NCI-H1436 treated with DMSO at 0.1 percent for 48 hours (cell line): ENCODE measurements at places on chromosomes 6 and 20.

GRCh38 chr6:158408552-158409130 lies 96.4 kb downstream of the TULP4 start:
- DNase-seq = no peak

DNA sequence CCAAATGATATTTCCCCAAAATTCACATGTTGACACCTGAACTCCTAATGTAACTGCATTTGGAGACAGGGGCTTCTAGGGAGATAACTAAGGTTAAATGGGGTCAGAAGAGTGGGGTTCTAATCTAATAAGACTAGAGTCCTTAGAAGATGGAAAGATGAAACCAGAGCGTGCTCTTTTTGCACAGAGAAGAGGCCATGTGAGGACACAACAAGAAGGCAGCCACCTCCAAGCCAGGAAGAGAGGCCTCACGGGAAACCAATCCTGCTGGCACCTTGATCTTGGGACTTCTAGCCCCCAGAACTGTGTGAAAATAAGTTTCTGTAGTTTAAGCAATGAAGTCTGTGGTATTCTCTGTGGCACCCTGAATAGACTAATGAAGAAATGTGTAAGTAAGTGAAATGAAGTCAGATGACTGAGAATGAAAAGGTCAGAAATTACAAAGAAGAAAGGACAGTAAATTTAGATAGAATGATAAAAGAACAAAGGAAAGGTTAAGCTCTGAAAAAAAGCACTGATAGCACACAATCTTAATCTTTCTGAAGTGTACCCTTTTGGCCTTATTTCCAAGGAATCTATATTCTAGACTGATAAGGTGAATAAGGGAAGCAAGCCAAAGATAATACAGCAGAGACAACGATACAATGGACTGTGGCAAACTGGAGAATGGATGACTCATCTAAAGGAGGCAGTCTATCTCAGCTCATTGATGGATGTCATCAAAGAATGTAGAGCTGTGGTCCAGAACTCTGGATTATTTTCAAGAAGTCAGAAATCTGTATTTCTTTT lies 110.4 kb downstream of the MYB start:
- no peak for DNase-seq

GRCh38 chr20:32534661-32535240 lies 50.4 kb downstream of the NOL4L start:
- DNase-seq = no peak

- no peak for DNase-seq
Measured at GRCh38 chr6:40244699-40245098, 310.4 kb upstream of the MOCS1 start.

GRCh38 chr6:13872681-13873080 lies 52.1 kb upstream of the RNF182 start:
- no peak for DNase-seq

- DNase-seq = no peak
Measured at GRCh38 chr20:49579874-49580812, 12.2 kb upstream of the PTGIS start.

DNA sequence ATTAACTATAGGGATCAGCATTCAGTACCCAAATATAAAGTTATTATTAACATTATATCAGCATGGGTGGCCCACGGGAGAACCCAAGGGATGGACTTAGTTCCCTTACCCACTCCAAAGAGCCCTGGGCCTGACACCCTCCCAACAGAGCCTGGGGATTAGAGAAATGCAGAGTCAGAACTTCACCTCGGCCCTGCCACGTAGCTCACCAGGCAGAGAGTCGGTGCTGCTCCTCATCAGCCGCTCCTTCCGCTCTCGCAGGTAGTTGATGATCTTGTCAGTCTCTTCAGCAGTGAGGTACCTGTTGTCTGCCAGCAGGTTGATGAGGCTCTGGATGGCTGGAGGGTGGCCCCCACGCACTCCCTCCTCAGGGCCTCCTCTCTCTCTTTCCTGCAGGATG lies 26.6 kb downstream of the NCOA5 start:
- DNase-seq = no peak

GRCh38 chr6:127348028-127348661 lies 4.7 kb upstream of the ECHDC1 start:
- no peak for DNase-seq

DNA sequence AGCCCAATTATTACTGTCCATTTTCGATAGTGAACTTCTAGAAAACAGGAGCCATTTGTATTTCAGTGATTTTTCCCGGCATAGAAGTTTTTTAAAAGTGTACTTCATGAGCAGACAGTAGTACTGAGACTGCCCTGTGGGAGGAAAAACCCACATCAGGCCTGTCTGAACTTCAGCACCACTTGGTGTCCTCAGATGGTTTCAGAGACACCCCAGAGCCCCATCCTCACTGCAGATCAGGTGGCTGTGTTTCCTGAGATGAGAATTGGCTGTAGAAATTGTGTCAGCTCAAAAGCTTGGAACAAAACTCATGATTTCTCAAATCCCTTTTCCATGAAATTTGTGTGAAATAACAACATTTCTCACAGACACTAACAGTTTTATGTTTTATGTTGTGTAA lies 110.0 kb upstream of the RIN2 start:
- no peak for DNase-seq

- no peak for DNase-seq
Measured at GRCh38 chr6:79263359-79263758, 28.9 kb upstream of the HMGN3 start.

DNA sequence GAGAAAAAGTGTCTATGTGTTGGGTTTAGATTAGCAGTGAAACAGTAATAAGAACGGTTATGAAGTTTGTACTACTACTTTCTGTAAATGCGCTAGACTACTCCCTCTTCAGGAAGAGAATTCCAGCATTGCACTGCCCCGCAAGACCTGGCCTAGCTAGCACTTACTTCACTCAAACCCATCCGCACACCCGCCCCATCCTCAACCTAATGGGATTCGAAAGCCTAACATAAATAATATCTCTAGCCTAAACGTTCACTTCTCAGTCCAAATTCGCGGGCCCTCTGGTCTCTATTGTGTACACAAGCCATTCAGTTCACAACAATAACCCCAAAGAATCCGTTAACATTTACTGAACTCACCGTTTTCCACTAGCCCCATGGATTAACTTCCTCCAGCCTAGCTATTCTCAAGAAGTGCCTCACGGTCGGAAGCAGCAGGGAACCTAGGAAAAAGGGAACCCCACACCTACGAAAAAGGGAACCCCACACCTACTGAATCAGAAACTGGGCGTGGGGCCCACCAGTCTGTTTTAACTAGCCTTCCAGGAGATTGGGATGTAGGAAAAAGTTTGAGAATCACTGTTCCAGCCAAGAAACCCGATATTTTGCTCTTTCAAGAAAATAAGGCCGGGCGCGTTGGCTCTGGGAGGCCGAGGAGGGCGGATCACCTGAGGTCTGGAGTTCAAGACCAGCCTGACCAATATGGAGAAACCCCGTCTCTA lies 45.4 kb upstream of the BTN3A2 start:
- DNase-seq = no peak

- DNase-seq = no peak
Measured at GRCh38 chr20:62955519-62956386, 3.2 kb downstream of the SLC17A9 start.

DNA sequence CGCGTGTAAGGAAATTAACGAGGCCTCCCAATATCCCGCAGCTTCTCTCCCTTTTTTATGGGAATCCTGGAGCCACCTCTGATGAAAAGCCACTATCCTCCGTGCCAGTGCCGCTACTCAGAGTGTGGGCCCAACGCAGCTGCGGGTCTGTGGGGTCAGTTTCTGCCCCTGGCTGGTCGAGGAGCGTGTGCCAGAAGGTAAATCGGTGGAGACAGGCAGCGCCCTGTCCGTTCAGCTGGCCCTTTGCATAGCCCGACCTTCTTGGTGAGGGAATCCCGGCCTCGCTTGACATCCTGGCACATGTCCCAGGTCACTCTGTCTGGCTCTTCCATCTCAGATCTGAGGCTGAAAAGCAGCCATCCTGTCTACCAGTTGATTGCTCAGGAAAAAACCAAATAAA lies 4.6 kb downstream of the THBS2 start:
- DNase-seq = no peak

GRCh38 chr20:1528811-1529210 lies 28.7 kb downstream of the SIRPD start:
- DNase-seq = no peak

- no peak for DNase-seq
Measured at GRCh38 chr6:20929283-20929682, 395.0 kb downstream of the CDKAL1 start.

- DNase-seq = no peak
Measured at GRCh38 chr20:24277196-24277595, 192.2 kb upstream of the SYNDIG1 start.

DNA sequence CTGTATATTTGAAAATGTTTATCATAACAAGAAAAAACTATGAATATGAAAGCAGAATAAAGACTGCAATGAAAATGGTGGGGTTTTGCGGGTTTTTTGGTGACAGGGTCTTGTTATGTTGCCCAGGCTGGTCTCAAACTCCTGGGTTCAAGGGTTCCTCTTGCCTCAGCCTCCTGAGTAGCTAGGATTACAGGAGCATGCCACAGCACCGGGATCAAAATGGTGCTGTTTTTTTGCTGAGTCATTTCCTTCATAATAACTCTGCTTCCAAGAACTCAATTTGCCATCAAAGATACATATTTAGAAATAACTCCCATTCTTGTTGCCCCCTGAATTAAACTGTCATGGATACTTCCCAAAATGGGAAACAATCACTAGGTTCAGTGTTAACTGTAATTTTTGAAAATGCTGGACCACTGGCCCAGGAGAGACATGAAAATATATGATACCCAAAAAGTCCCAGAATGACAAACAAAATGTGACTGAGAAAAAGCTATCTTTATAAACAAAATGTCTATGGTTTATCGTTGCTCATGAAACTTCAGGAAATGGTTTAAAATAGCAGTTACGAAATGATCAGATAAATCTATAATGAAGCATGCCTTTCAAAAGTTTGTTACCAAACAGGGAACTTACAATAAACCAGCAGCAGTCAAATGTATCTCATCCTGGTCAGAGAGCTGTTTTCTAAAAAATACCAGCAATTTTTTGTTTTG lies 32.2 kb downstream of the ILRUN start:
- no peak for DNase-seq

DNA sequence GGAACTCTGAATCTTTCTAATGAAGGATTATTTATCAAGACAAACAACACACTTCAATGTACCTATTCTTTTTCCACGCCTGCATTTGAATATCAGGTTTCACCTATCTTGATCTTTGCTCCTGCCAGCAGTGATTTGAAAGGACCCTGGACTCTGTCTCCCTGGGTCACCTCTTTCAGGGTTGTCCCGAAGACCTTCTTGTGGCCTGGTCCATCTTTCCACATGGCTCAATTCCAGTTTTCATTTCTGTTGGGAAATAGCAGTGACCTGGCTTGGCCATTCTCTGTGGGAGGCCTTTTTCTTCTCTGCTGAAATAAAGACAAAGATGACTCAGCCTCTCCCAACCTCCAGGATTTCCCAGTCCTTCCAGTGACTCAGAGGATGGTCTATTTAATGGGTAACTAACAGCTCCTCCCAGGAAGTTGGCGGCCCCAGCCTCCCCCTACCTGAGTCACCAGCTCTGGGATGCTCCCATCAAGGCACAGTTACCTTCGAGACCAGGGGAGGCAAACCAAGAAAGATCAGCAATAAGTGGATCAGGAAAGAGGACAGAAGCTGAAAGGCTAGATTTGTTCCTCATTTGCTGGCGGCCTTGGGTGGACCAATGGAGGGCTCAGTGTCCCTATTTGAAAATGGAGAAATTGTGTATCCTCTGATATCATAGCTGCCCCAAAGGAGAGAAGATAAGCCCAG lies 120.2 kb upstream of the RNF24 start:
- no peak for DNase-seq

- no peak for DNase-seq
Measured at GRCh38 chr20:13113731-13114130, 105.0 kb downstream of the SPTLC3 start.

DNA sequence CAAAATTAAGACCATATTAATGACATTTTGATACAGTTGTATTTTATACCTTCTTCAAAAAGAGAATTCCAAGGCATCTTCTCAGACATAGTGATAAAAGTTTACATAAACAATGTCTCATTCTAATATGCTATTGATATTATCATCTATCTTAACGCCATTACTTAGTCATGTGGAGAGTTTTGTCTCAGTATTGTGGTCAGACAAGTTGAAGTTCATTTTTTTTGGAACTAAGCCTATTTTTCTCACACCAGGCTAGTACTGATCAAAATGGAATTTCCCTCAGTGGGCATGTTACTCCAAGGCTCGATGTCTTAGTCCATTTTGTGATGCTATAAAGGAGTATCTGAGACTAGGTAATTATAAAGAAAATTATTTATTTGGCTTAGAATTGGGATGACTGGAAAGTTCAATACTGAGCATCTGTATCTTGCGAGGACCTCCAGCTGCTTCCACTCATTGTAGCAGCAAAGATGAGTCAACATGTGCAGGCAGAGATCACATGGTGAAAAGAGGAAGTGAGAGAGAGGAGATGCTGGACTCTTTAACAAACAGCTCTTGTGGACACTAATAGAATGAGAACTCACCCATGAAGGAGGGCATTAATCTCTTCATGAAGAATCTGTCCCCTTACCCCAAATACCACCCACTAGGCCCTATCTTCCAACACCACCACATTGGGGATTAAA lies 825.5 kb upstream of the MANEA start:
- DNase-seq = no peak

DNA sequence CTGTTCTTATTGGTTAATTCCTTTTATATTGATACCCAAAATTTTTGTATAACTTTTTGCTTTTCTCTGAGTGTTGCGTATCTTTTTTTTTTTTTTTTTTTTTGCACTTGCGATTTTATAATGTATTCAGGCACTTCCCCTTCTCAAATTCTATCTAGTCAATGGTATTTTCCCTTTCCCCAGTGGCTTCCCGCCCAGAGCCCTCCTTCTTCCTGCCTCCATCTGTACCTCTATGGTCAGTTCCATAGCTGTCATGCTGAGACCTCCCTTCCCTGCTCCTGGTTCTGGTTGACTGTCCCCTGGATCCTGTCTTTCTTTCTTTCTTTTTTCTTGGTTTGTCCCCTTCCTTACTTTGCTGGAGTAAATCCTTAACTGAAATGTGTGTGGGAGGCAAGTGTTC lies 94.7 kb downstream of the RNF144B start:
- no peak for DNase-seq

- no peak for DNase-seq
Measured at GRCh38 chr6:160739955-160740354, 37.9 kb downstream of the PLG start.

- no peak for DNase-seq
Measured at GRCh38 chr6:156887623-156888269, 110.6 kb downstream of the ARID1B start.

DNA sequence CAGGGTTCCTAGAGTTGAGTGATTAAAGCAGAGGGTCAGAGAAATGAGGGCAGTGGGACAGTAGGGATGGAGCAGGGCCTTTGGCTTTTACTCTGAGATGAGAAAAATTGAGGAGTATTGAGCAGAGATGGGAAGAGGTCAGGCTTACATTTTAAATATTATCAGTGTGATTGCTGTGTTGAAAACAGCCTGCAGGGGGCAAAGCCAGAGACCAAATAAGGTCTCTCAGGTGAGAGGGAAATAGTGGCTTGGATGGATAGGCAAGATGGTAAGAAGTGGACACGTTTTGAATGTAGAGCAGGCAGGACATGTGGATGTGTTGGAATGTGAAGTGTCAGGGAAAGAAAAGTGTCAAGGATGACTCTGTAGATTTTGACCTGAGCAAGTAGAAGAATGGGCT lies 105.0 kb upstream of the MAP3K7 start:
- no peak for DNase-seq

GRCh38 chr6:134508862-134509498 lies 191.1 kb upstream of the SGK1 start:
- DNase-seq = no peak
